ENCODE measurements at places on chromosomes 5 and 9.

DNA sequence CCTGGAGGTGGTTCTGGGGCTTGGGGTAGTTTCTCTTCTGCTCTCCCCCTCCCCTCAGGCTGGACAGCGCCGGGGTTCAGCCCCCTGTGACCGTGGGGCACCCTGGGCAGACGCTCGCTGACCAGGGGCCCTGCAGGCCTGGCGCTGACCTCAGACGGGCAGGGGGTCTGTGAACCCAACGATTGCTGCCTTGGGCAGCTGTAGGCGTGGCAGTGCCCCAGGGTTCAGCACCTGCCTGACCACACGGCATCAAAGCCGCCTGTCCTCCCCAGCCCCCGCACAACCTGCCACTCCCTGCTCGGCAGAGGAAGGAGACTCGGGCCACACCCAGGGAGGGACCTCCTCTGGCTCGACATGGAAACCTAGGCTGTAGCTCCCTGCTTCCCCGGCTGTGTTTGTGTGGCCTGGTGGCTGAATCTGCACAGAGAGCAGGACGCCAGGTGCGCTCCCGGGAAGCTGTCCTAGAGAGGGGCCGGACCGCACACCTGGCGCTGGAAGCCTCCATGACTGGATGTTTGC is 12.2 kb downstream of the LCN12 start:
- no peak for DNase-seq

DNA sequence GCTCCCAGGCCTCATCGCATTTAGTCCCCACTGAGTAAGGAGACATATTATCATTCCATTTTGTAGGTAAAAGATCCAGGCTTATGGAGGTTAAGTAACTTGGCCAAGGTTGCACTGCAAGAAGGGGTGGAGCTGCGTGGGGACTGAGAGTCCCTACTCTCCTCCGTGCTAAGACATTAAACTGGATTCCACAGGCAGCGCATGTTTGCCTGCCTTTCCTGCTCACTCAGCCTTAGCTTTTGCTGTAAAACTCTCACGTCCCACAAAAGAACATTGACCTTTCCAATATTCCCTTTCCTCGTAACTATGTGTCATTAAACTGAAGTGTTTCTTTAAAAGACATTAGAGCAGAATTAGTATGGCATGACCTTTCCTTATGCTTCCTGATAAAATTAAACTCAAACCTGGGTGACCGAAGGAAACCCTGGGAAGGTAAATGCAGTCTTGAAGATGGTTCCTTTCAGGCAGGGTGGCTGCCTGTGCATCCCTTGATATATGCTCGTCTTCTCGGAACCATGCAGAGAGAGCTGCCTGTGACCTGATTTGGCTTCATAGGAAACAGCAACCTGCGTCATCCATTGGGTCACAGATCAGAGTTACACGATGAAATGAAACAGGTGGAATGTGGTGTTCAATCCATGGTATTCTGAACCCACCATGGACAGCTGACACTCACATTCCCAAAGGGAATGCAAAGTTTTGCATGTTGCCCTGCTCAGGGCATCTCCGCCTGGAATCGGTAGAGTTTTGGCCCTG is 85.9 kb downstream of the TMEM252 start:
- no peak for DNase-seq

DNA sequence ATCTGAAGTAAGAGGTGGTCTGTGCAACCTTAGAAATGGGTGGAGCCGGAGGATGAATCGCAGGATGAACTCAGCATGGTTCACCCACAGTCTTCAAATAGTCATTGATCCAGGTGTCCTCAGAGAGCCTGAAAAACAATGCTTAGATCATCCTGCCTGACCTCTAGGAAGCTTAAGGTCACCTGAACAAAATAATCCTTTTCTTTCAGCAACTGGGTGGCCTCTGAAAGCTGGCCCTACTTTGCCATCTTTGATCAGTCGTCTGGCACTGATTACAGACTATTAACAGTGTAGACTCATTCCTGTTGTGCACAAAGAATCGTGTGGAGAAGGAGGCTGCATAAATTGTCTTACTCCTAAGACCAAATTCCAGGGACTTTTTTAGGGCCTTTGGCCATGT is 50.7 kb downstream of the PIP5K1B start:
- no peak for DNase-seq

DNA sequence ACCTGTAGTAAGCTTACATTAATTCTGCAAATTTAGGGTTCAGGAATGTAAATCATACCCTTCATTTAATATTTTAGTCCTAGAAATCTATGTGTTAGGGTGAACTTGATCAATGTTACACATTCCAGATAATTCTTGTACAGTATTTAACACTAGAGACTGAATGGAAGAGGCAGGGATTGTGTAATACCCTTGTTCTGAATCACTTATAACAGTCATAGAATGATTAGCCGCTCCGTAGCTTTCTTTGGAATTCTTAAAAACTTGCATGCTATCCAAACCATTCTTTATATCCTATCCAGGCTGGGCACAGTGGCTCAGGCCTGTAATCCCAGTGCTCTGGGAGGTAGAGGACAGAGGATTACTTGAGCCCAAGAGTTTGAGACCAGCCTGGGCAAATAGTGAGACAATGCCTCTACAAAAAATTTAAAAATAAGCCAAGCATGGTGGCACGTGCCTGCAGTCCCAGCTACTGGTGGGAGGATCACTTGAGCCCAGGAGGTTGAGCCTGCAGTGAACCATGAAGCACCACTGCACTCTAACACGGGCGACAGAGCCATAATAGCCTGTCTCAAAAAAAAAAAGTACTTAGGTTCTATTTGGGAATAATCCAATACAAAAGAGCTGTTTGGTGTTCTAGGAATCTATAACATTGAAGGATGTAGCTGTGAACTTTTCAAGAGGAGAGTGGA is 8.3 kb downstream of the ZNF483 start:
- DNase-seq, result no peak

- DNase-seq, result no peak
Observed at GRCh38 chr5:22531986-22532385, 321.2 kb downstream of the CDH12 start.

GRCh38 chr5:132526290-132526973 is 16.9 kb downstream of the IL5 start:
- no peak for DNase-seq

GRCh38 chr9:130636648-130637020 is 27.8 kb upstream of the PRDM12 start:
- DNase-seq, result no peak

DNA sequence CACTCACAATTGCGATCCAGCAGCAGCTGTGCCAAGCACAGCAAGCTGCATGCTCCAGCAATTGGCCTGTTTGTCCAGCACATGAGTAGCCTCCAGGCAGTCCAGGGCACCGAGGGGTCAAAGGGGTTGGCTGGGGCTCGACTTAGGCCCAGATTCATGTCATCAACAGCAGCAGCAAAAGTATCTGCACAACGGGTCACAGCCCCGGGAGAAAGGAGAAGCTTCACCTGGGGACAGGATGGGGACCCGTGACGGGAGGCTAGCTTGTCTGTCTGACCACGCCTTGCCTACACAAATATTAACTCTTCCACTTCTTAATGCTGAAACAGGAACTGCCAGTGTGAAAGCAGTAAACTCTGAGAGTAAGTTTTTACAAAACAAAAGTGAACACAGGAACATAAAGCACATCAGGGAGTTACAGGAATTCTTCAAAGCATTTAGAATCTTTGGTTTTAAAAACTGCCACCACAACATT is 191.2 kb downstream of the PIK3R1 start:
- no peak for DNase-seq
